ENCODE measurements at places on chromosomes 12 and 14.

- no peak for DNase-seq
Measured at GRCh38 chr12:91100906-91101305, 10.4 kb downstream of the LUM start.

GRCh38 chr12:120169946-120170345 is 24.6 kb downstream of the GCN1 start:
- DNase-seq = no peak

- no peak for DNase-seq
Measured at GRCh38 chr12:50647031-50647430, 116.9 kb upstream of the ATF1 start.

- DNase-seq = no peak
Measured at GRCh38 chr12:75543529-75543928, 32.1 kb upstream of the KRR1 start.

DNA sequence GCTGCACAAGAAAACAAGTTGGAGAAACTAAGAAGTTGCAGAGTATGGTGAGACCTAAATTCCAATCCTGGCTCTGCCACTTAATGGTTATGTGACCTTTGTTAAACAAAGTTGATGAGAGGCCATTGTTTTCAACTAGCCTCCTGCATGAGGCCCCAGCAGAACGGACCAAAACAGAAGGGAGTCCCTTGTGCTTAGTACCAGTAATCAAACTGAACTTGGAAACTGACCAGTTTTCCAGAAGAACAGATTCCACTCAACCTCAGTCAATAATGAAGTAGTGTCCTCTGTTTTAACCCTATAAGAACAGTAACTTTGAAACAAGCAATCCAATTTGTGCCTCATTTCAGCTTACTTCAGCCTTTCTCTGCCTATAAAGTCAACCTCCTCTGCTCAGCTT is 69.9 kb downstream of the C12orf56 start:
- no peak for DNase-seq

DNA sequence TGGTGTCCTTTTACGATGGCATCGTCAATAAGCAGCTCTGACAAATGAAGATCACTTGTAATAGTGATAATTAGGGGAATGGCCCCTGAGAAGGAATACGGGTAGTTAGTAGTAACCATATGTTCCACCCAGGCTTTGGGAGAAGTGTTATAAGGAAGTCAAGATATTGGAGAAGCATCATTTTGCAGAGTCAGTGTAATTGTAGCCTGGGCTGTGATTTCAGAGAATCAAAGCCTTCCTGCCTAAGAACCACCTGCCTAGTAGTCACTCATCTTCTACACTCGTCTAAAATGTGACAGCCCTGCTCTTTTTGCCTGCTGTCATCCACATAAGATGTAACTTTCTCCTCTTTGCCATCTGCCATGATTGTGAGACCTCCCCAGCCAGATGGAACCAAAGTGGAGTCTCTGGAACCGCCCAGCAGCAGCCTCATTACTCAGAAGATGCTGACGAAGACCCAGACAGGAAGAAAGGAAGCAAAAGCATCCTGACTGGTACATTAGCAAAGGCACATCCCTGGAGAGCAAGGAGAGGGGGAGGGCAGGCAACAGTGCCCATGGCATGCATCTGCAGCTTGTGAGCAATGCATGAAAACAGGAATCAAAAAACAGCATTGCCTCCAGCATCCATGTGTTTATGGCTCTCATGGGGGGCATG is 12.6 kb upstream of the EDDM3A start:
- DNase-seq = no peak

DNA sequence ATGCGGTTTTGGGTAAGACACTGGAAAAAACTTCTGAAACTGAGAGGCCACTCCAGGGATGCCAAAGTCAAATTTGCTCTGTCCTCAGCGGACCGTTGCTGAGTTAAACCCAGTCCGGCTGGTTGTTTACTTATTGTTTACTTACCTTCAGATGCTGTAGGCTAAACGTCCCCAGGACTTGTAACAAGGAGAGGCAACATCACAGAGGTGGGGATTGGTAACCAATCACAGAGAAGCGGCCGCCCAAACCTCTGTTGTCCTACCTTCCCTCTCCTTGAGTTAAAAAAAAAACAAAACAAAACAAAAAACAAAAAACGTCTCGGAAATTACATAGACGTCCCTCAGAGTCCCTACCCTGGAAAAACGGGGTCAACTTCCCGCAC is 380 bp downstream of the ANO2 start:
- DNase-seq = no peak

DNA sequence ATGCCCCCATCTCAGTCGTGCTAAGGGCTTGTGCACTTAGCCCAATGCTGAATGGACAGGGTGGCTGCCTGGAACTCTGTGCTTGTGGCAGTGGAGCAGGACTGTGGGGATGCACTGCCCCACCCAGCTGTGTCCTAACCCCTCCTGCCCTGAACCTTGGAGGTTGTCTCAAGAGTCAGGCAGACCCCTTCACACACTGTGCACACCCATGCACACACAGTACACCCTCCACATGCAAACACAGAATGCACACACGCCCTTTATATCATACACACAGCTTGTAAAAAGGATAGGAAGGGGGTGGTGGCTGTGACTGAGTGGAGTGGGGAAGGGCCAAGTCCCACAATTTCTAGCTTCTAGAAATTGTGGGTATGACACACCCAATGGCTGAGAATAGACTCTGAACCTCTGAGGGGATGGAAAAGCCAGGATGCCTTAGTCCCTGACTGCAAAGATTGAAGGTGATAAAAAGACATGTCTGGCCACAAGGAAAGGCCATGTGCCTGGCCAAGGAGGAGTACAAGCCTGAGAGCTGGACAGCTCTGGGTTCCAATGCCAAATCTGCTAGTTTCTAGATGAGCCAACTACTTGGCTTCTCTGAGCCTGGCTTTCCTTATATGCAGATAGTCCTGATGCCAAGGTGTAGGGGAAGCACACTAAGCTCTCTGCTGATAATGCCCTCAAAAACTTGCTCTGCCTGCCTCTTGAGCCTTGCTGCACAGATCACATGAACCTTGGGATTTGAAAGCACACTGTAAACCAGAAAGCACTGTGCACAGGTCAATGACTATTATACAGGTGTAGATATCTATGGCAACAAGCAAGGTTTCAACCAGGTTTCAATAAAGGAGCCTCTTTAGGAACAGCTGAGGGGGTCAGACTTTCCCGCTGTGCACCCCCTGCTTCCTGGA is 8.4 kb downstream of the KRT8 start:
- no peak for DNase-seq

DNA sequence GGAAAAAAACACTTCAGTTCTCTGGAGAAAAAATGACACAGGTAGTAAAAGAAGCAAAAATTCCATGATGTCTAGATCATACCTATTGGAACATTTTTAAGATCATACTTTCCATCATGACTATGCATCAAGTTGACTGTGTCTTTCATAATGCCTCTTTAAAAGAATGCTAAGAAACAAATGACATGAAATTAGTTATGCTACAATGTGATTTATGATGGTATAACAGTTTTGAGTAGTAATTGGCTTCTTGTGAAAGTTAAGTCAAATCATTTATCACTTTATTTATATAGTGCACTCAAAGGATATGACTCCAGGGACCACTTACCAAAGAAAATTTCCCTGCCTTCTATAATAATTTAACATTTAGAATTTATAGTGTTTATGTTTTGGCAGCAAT is 28.5 kb downstream of the RASSF9 start:
- DNase-seq = no peak

- DNase-seq = no peak
Measured at GRCh38 chr14:53921027-53921426, 35.6 kb downstream of the BMP4 start.

GRCh38 chr14:75032939-75033338 is 18.3 kb downstream of the MLH3 start:
- no peak for DNase-seq

DNA sequence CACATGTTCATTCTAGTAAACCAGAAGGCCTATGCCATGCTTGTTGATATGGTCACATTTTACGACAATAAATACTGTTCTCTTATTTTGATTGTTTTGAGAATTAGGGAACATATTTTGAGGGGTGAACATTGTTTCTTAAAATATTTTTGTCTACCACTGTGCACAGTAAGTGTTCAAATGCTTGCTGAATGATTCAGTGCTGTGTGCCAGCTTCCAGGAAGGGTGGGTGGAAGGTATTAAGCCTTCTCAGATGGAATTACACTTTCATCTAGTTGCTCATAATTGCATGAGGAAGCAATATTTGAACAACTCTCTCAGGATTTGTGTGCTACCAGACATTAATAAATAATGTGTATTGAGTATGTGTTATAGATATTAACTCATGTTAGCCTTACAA is 15.5 kb upstream of the TMX1 start:
- DNase-seq = no peak

DNA sequence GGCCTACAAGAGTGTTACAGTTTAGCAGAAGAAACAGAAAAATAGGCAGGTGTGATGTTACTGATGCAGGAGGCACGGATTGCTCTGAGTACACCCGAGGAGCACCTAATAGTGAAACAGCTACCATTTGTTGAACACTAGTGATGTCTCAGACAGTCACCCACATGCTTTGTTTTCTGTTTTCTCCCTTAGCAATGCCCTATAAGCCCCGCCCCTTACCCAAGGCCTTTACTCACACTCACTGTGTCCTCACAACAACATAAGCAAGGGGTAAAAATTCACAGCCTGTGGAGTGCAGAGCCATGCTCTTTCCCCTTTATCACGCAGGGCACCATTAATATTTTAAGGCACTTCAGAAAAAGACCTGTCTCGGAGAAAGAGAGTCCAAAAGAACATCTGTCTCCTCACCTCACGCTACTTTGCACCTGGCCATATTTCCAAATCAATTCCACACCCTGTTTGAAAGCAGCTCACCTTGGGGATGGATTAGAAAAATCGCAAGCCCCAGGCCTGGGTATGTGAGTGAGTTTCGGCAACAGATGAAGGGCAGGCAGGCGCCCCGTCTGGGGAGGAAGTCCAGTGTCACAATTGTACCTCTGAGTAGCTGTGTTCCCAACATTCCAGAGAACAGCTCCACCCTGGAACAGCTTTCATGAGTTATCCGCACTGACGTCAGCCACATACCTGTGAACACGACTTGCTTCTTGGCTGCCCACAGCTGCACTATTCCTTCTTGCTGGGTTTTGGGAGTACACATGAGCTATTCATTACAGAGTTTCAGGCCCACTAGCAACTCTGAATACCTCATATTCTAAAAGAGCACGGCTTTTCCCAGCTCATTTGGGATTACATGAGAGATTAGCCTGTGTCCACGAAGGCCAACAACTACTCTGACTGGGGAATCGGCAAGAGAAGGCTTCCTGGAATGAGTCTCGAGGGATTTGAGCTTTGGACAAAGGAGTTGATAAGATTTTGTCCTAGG is 26.0 kb downstream of the MAPK1IP1L start:
- no peak for DNase-seq

GRCh38 chr12:27796128-27796527 is 16.1 kb upstream of the MANSC4 start:
- DNase-seq = no peak

DNA sequence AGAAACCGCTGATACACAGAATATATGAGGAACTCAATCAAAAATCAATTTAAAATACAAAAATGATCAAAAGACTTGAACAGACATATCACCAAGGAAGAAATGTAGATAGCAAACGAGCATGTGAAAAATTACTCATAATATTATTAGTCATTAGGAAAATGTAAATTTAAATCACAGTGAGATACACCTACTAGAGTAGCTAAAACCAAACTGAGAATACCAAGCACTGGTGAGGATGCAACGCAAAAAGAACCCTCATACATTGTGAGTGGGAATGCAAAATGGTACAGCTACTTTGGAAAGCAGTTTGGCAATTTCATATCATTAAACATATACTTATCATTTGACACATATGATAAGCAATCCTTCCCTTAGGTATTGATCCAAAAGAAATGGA is 101.1 kb upstream of the ST8SIA1 start:
- no peak for DNase-seq

GRCh38 chr12:32896432-32897280 is at the start of gene PKP2:
Gene PKP2 (minus strand): TSS chr12:32896777. CDS start chr12:32896731, 46 bp downstream.
- DNase-seq = no peak

DNA sequence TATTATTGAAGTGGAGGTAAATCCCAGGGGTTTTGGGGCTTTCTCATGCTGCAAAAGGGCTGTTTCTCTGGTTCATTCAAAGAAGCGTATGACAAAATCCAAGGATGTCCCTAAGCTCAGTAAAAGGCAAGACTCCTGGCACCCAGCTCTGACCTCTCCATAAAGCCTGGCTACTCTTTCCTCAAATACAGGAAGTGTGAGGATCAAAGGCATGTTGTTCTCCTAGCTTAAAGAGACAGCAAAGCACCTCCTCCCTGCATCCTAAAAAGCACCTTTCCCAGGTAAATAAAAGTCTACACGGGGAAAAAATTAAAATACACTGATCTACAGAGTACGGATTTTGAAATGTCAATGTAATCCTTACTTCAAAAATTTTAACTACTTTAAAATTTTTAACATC is 118.6 kb downstream of the LMNTD1 start:
- no peak for DNase-seq

DNA sequence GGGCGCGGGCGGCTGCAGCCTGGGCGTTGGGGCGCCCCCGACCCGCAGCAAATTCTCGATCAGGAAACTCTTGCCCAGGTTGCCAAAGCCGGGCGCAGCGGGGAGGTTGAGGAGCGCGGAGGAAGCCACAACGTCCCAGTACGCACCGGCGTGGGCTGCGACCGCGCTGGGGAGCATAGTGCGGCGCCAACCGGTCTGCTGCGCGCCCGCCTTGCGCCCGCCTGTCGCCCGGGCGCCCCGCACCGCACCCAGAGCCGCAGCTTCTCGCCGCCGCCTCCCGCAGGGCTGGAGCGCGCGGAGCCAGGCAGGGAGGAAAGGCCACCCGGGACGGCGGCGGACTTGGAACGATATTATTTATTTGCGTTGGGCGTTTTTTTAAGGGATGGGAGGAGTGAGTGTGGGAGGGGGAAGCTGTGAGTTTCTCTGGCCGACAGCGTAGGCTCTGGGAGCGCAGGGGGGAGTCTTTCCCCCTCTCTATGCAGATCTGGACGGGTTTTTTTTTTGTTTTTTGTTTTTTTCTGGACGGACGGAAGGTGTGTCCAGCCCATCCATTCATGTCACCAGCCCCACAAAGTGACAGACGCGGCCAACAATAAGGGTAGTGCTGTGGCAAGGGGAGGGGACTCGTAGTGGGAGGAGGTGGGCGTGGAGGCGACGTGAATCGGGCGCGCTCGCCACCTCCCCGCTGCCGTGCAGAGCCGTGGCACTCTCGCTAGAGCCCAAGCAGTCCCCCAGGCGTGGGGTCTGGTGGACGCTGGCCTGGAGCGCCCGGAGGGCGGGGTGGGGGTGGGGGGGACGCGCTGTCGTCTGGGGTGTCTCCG is at the start of gene DBX2:
Gene DBX2, minus strand, starts transcription at position 349 of the 821 bp plus-strand sequence. Its CDS starts 172 bp downstream, at position 177.
- DNase-seq = no peak

- DNase-seq = no peak
Measured at GRCh38 chr12:1357171-1357570, 237.2 kb downstream of the FBXL14 start.
